LHCN-M2 (cell line): ENCODE measurements at places on chromosomes 13 and 19. TPM values are rescaled to one million over a fixed set of nuclear protein-coding genes. Genes with fewer than 3 reads are reported as not detected.

PEAK3 gene
- total RNA-seq, result 0.19 and 0.63 TPM in 2 replicates

SIGLECL1 gene
- not detected in 2 replicates for total RNA-seq

DKKL1 gene
- 0.46 TPM in 1 of 2 replicates, not detected in the other for total RNA-seq

RGL3 gene
- 3.2 and 5.6 TPM in 2 replicates for total RNA-seq
